ENCODE measurements at places on chromosomes 6 and 20. TPM values are rescaled to one million over a fixed set of nuclear protein-coding genes. Genes with fewer than 3 reads are reported as not detected.

The KCNB1 gene
- total RNA-seq, result 0.40 TPM

The DNAAF9 gene
- 11.6 TPM for total RNA-seq

The TBCC gene
- 26.3 TPM for total RNA-seq

The HDDC2 gene
- 19.9 TPM for total RNA-seq

The LCA5 gene
- 1.8 TPM for total RNA-seq

DNA sequence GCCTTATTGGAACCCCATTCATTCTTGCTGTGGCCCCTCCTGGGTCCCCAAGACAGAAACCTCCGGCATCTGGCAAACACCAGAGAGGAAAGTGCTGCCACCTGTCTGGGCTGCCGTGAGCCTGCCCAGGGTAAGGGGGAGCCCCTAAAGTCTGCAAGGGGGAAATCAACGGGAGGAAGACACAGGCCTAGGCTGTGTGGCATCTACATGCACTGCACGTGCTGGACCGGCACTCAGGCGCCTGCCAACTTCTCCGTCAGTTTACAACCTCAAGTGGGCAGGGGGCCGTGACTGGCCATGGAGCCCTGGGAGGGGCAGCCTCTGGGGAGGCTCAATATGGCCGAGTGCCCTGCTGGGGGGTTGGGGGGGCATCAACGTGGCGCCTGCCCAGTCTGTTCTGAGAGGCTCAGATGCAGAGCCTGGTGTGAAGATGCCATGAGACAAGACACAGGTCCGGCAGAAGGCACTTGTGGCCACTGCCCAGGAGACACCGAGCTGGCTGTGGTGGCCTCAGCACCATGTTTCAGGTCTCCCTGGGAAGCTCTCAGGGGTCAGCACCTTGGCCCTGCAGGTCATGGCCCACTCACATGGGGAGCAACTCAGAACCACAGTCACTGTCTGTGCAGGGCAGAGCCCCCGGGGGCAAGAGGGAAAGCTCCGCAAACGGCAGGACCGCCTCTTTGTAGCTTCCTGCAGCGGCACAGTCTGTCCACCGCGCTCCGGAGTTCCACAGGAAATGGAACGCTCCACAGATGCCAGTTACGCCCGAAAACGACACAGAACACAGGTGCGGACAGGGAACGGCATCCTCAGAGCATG is 8.4 kb downstream of the UCKL1 start:
- H3K27me3 ChIP-seq, result no peaks in the 10 kb centered on the region
- H3K27ac ChIP-seq, result peak overlapping the region; percentile 80
- peaks cover 36% of the 10 kb centered on the region for H3K36me3 ChIP-seq
- no peak for DNase-seq
- H3K4me1 ChIP-seq, result peaks cover 58% of the 10 kb centered on the region

- DNase-seq, result no peak
- H3K4me1 ChIP-seq, result no peaks in the 10 kb centered on the region
- no peak overlapping the region for H3K4me3 ChIP-seq
- no peaks in the 10 kb centered on the region for H3K36me3 ChIP-seq
Measured at GRCh38 chr20:45495501-45495941, 19.9 kb downstream of the SPINT3 start.

GRCh38 chr20:37976887-37977286 is 56.4 kb downstream of the TTI1 start:
- no peak overlapping the region for H3K27ac ChIP-seq
- no peak overlapping the region for H3K4me3 ChIP-seq
- no peaks in the 10 kb centered on the region for H3K36me3 ChIP-seq

GRCh38 chr6:40912158-40912946 is 126.7 kb downstream of the UNC5CL start:
- H3K4me1 ChIP-seq, result no peaks in the 10 kb centered on the region
- no peak overlapping the region for H3K4me3 ChIP-seq
- peak overlapping the region; percentile 13 for H3K27ac ChIP-seq

Data from Peyer's patch (tissue), 4 donors.